ENCODE measurements at places on chromosomes 13 and 19.

- DNase-seq = no peak
Observed at GRCh38 chr13:69418319-69418718, 689.3 kb upstream of the ATXN8OS start.

DNA sequence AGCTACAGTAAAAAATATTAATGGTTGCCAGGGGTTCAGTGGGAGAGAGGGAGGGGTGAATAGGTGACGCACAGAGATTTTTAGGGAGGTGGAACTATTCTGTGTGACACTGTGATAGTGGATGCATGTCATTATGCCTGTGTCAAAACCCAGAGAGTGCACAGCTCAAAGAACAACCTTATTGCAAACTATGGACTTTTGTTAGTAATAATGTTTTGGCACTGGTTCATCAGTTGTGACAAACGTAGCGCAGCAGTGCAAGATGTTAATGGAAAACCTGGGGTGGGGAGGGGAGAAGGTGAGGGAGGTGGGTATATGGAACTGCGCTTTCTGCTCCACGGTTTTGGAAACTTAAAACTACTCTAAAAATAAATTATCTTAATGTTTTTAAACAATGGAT lies 134.6 kb upstream of the RFC3 start:
- DNase-seq = no peak

DNA sequence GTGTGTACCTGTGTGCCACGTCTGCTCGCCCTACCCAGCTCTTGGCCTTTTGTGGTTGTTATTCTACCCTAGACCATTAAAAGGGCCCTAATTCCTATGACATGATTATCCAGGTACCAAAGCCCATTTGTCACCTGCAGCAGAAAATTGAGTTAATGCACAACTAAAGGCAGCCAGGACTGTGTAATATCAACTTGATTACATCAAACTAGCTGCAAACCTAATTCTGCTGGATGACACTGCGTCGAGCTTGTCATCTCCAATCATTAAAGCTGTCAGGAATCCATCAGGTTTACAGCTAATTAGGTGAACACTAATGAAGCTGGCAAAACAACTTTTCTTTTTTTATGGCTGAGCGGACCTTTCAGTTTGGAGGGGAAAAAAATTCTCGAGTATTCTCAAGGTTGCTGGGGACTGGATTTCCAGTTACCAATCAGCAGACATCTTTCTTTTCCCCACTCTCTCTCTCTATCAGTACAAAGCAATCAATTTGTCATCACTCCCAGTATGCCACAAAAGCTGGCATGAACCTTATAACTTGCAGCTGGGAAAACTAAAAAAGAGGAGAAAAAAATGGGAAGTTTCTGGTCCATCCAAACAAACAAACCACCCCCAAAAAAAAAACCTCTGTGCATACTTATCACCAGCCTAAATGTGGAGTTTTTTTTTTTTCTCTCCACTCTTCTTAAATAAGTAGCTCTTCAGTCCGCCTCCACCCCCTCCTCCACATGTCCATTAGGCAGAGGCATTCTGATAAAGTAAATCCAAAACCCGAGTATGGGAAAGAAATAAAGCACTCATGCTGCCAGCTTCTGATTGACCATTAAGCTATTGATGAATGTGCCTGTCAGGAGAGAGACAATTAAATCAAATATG lies 2.8 kb downstream of the TSHZ3 start:
- DNase-seq = no peak

DNA sequence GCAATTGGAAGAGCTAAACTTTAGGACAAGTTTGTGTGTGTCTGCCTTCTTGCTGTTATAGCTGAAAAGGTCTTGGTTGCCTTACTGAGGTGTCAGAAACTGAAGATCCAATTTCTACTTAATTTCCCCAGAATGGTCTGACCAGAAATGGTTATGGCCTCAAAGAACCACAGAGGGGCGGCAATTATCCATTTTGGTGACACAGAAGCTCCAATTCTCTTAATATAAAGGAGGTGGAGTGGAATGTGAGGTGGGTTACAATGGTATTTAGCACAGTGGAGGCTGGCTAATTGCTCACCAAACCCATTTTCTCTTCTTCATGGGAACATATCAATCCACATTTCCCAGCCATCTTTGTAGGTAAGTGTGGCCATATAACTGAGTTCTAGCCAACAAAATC lies 1157.2 kb downstream of the OLFM4 start:
- no peak for DNase-seq

- DNase-seq = no peak
Observed at GRCh38 chr19:40571831-40572495, 4.7 kb upstream of the SHKBP1 start.

- no peak for DNase-seq
Observed at GRCh38 chr19:12205296-12205695, 42.4 kb downstream of the ZNF136 start.

DNA sequence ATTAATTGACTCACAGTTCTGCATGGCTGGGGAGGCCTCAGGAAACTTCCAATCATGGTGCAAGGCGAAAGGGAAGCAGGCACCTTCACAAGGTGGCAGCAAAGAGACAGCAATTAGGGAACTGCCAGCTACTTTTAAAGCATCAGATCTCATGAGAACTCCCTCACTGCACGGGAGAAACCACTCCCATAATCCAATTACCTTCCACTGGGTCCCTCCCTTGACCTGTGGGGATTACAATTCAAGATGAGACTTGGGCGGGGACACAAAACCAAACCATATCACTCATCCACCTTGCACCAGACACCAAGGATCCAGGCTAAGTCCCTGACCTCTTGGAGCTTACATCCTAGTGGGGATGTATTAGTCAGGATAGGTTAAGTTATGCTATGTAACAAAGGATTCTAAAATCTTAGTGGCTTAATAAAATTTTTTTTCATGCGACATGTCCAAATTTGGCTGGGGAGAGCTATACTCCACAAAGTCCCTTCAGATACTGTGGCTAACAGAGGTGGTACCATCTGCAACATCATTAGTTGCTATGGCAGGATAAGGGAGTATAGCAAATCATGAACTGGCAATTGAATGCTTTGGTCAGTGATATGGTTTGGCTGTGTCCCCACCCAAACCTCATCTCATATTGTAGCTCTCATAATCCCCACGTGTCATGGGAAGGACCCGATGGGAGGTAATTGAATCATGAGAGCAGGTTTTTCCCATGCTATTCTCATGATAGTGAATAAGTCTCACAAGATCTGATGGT lies 8.3 kb upstream of the FAM187B start:
- no peak for DNase-seq

All from NCI-H774 (cell line).